Activated CD4-positive, CD25-positive, alpha-beta regulatory T cell (primary cell): ENCODE measurements at places on chromosomes 13 and 19.

GRCh38 chr13:43936647-43937046, 56.9 kb downstream of the LACC1 start:
- DNase-seq: no peak

- no peak for DNase-seq
Measured at GRCh38 chr13:47114030-47114429, 217.2 kb upstream of the HTR2A start.

- no peak for DNase-seq
Measured at GRCh38 chr19:58183817-58184215, 955 bp downstream of the ZNF274 start.

DNA sequence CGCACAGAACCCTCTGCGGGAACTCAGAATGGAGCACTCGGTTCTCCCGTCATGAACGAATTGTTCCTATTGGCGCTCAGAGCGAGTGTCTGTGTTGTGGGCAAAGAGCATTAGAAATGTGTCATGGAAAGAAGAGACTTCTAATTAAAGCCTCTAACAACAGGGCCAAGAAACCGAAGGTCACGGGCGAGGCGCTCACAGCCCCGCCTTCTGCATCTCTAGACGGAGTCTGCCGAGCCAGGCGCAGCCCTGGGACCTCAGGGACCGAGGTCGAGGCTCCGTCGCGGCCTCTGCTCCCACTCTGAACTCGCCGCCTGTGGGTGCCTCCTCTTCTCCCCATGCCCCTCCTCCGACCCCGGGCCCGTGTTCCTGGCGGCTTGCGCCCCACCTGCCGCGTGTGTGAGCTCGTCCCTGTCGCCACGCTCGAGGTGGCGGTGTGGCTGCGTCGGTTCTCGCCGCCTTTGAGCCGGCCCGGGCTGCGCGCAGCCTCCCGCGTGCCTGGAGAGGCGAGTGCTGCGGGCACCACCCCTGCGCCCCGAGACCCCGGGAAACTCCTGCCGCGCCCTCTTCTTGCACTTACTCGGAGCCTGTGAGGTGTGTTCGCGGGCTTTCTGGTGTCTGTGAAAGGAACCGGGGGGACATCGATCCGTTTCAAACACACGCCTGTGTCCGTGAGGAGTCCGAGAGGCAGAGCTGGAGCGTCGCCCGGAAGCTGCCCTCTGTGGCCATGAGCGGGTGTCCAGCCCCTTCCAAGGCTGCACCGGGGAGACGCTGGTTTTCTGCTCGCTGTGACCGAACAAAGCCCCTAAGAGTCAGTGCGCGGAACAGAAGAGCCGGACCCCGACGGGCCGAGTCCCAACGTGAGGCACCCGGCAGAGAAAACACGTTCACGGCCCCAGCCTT, 45.4 kb upstream of the SPACA7 start:
- DNase-seq: no peak

GRCh38 chr19:13817018-13817614, 21.9 kb downstream of the ZSWIM4 start:
- no peak for DNase-seq

DNA sequence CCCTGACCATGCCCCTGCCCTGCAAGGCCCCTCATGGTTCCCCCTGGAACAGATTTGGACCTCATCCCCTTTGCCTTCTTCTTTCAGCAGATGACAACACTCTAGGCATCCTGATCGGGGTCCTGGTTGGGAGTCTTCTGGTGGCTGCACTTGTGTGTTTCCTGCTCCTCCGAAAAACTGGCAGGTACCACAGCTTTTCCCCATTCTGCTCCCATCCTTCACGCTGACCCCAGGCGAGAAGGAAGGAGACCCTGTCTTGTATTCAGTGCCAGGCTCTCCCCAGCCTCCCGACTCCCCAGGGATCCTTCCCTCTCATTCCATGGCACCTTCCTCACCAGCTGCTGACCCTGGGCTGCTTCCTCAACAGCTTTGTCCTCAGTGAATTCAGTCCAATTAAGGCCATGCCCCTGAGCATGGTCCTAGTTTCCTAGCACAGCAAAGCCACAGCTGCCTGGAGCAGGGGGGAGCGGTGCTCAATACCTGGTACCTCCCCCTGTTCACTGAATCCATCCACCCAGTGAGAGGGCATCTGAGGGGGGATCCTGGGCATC, 8.4 kb downstream of the CEACAM21 start:
- DNase-seq: no peak

- no peak for DNase-seq
Measured at GRCh38 chr19:4284176-4284958, 5.3 kb downstream of the SHD start.

DNA sequence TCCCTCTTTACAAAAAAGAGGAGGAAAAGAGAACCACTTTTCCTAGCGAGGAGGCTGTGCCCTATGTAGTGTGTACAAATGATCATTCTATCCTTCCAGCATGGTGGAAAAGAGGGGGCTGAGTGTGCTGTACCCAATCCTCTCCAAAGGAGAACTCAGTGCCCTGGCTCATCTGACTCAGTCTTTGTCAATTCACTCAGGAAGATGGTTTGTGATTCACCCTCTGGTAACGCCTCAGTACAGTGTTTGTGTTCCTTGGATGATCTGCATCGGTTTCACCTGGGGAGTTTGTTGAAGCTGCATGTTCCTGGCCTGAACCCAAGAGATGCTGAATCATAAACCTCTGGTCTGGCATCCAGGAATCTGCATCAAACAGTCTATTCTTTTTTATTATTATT, 18.3 kb upstream of the ENOX1 start:
- no peak for DNase-seq

- DNase-seq: no peak
Measured at GRCh38 chr19:50415661-50416033, 3.1 kb upstream of the SPIB start.
